Temporal lobe (tissue), 4 donors: ENCODE measurements at places on chromosomes 2 and 18. TPM values are rescaled to one million over a fixed set of nuclear protein-coding genes. Genes with fewer than 3 reads are reported as not detected.

SERPINB7 gene
- not detected for total RNA-seq

CNTNAP5 gene
- 26.6 TPM for total RNA-seq

TMEM247 gene
- total RNA-seq: not detected

REG3A gene
- not detected for total RNA-seq

SOWAHC gene
- total RNA-seq: 30.2 TPM

RAB17 gene
- total RNA-seq: not detected

LIMS4 gene
- 0.25 TPM for total RNA-seq

GCKR gene
- 0.49 TPM for total RNA-seq

ITGB6 gene
- not detected for total RNA-seq

C1QL2 gene
- 4.4 TPM for total RNA-seq

TLX2 gene
- total RNA-seq: not detected
